ENCODE measurements at places on chromosomes 5 and 9.

- no peak for ATAC-seq
Observed at GRCh38 chr5:96022971-96023370, 61.3 kb upstream of the ELL2 start.

- no peak for ATAC-seq
Observed at GRCh38 chr5:179373101-179373934, 28.1 kb upstream of the ADAMTS2 start.

DNA sequence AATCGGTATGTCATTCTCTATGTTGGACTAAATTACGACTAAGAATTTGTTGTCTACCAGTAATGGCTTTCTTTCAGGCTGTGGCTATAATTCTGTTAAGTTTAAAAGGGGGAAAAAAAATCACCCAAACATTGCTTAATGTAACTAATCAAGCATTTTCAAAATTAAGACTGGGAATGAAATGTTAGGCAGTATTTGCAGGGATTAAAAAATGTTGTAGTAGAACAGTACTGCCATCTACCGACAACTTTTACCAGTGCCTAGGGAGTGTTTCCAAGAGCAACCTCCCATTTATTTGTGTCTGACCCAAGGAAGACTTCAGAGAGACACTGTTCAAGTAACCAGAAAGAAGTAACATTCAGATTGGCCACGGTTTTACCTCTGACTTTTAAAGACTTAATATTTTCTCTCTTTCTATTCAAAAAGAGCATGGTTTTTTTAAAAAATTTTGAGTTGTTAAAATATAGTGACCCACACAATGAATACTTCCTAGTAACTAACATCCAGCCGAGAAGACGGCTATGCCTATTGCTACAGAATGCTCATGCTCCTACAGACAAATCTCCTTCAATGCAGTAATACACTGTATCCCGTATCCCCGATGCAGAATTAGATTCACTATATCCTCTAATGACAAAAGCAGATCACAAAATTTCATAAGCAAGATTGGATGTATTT lies 92.4 kb downstream of the ARL15 start:
- peak; percentile 54 for ATAC-seq

- no peak for ATAC-seq
Observed at GRCh38 chr9:4494806-4495205, 4.5 kb downstream of the SLC1A1 start.

GRCh38 chr9:35756275-35757225 lies 2.5 kb upstream of the MSMP start:
- ATAC-seq = peak; percentile 82

DNA sequence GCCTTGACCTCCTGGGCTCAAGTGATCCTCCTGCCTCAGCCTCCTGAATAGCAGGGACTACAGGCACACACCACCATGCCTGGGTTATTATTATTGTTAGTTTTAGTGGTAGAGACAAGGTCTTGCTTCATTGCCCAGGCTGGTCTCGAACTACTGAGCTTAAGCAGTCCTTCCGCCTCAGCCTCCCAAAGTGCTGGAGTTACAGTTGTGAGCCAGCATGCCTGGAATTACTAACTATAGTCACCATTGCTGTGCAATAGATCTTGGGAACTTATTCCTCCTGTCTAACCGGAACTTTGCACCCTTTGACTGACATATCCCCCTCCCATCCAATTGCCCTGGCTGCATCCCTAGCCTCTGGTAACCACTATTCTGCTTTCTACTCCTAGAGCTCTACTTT lies 3.4 kb downstream of the FAM151B start:
- no peak for ATAC-seq

DNA sequence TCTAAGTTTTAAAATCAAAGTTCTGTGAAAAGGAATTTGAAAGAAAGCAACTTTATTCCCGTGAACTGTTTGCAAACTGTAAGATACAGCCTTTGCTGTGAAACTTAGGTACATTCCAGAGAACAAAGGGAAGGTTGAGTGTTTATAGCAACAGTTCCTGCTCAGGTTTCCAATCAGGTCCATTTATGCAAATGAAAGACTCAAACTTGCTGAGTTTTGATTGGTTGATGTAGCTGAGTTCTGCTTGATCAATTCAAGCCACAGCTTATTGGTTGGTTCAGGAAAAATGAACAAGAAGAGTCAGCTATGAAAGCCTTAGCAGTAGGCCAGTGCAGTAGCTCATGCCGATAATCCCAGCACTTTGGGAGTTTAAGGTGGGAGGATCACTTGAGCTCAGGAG lies 37.9 kb downstream of the SLC27A6 start:
- peak; percentile 20 for ATAC-seq

DNA sequence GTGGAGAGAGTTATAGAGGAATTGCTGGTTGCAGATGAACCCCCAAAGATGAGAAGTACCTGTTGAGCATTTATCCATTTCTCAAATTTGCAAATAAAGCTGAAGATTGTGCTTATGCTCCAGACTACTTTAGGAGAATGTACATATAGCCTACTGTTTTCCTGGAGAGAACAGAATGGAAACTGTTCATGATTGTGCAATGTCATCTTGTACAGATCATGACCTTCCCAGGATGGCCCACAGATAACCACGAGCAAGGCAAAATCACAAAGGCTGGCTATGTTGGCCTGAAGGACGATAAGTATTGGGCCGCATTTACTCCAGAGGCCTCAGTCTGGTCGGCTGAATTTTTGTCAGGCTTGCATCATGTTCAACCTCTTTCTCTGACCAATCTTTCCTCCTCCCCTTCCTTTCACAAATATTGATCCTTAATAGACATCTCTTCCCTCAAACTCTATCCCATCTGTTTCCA lies 28.5 kb upstream of the RICTOR start:
- no peak for ATAC-seq

DNA sequence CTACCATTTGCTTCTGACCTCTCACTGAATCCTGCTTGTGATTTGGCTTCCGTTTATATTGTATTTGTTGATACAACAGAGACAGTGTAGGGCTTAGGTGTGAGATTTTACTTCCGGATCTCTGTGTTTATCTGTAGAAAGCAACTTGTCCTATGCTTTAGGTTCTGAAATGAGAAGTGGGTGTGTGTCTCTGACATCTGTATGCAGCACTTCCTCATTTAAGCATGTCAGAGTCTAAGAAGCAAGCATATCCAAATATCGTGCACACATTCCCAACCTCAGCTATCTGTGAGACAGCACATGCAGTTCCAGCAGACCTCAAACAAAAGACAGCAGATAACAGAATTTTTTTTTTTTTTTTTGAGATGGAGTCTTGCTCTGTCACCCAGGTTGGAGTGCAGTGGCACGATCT lies 16.3 kb downstream of the KLF9 start:
- no peak for ATAC-seq

- no peak for ATAC-seq
Observed at GRCh38 chr9:12794101-12794799, 19.4 kb downstream of the LURAP1L start.

DNA sequence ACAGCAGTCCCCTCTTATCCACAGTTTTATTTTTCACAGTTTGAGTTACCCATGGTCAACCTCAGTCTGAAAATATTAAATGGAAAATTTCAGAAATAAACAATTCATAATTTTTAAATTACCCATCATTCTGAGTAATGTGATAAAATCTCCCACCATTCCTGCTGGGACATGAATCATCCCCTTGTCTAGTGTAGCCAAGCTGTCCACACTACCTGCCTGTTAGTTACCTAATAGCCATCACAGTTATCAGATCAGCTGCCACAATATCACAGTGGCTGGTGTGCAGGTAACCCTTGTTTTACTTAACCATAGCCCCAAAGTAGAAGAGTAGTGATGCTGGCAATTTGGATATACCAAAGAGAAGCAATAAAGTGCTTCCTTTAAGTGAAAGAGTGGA lies 10.7 kb downstream of the PLGRKT start:
- no peak for ATAC-seq

DNA sequence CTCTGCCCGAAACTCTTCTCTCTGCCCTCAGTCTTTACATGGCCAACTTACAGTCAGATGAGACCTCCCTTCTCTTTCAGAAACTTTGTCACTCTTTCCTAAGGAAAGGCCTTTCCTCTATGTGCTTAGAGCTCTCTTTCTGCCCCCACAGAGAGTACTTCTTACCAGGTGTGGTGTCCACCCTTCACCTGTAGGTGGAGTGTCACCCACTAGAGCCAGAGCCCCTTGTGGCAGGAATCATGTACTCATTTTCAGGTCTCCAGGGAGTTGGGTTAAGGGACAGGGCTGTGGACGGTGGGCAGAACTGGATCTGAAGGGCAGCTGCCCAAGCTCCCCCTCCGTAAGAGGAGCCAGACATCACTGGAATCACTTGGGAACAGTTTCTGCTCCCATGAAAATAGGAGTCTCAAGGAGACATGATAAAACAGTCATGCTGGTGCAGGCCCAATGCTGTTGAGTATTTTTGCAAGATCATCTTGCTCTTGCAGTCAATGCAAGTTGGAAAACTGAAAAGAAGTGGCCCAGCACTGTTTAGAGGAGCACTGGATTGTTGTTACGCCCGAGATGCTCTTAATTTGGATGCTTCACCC lies 436.7 kb downstream of the ZSWIM6 start:
- ATAC-seq = peak; percentile 41

DNA sequence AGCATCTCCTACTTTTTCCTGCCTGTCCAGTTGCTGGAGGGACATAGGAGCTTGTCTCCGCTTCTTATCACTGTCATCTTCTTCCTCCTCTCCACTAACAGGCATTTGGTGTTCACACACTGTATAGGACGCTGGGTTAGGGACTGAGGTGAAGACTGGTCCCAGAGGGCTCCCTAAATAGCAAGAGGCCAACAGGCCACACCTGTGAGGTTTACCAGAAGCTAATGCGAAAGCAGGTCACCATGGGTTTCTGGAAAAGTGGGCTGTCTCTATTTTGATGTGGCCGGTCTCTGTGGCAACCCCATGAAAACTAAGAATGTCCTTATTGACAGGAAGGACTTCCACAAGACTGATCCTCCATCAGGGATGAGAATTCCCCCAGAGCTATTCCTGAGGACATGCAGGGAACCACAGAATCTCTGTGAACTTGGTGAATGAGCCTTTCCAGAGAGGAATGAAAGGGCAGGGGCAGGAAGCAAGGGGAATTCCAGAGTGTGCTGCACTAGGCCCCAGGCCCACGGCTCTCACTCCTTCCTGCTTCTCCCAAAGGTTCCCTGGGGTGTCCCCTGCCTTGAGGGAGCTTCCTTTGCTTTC lies 61.7 kb downstream of the DAP start:
- peak; percentile 11 for ATAC-seq

GRCh38 chr9:116900543-116900942 lies 213.4 kb downstream of the TRIM32 start:
- no peak for ATAC-seq

- ATAC-seq = no peak
Observed at GRCh38 chr9:136787690-136788400, 3.3 kb upstream of the TMEM141 start.

- ATAC-seq = no peak
Observed at GRCh38 chr9:134049236-134049635, 18.6 kb downstream of the BRD3 start.

- ATAC-seq = peak; percentile 84
Observed at GRCh38 chr5:145946112-145946861, 9.9 kb downstream of the SH3RF2 start.

GRCh38 chr5:151002250-151002649 lies 18.1 kb upstream of the GPX3 start:
- no peak for ATAC-seq

- ATAC-seq = no peak
Observed at GRCh38 chr9:2356041-2356790, 265.4 kb upstream of the VLDLR start.

DNA sequence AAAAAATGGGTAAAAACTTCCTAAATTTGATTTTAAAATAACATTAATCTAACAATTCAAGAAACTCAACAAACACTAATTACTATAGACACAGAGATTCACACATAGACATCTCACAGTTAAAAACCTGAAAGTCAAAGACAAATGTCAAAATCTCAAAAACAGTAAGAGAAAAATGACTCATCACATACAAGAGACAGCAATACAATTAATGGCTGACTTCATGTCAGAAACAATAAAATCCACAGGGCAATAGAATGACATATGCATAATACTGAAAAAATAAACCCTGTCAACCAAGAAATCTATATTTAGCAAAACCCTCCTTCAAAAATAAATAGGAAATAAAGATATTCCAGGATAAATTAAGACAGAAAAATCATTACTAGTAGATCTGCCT lies 200.4 kb downstream of the CEMIP2 start:
- ATAC-seq = no peak

GRCh38 chr5:112154940-112155686 lies 264.0 kb downstream of the EPB41L4A start:
- no peak for ATAC-seq

- ATAC-seq = no peak
Observed at GRCh38 chr5:178287791-178288105, 55.1 kb upstream of the PHYKPL start.

DNA sequence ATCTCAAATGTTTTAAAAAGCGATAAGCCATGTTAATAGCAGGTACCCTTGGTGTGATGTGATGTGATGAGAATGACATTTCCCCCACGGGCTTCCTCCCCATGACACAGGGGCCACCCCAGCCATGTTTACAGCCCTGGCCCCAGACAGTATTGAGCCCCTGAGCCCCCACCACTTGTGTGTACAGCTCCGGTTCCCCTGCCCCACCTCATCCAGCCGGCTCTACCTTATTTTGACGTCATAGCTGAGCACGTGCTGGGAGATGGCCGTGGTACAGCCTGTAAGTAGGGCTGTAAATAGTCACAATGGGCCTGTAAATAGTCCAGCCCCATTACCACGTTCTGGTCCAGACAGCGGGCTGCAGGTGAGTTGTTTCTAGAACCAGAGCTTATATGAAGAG lies 24.9 kb upstream of the HNRNPH1 start:
- no peak for ATAC-seq

GRCh38 chr5:6510132-6510531 lies 61.5 kb downstream of the UBE2QL1 start:
- ATAC-seq = no peak

- no peak for ATAC-seq
Observed at GRCh38 chr5:136482206-136482605, 116.9 kb upstream of the TRPC7 start.

DNA sequence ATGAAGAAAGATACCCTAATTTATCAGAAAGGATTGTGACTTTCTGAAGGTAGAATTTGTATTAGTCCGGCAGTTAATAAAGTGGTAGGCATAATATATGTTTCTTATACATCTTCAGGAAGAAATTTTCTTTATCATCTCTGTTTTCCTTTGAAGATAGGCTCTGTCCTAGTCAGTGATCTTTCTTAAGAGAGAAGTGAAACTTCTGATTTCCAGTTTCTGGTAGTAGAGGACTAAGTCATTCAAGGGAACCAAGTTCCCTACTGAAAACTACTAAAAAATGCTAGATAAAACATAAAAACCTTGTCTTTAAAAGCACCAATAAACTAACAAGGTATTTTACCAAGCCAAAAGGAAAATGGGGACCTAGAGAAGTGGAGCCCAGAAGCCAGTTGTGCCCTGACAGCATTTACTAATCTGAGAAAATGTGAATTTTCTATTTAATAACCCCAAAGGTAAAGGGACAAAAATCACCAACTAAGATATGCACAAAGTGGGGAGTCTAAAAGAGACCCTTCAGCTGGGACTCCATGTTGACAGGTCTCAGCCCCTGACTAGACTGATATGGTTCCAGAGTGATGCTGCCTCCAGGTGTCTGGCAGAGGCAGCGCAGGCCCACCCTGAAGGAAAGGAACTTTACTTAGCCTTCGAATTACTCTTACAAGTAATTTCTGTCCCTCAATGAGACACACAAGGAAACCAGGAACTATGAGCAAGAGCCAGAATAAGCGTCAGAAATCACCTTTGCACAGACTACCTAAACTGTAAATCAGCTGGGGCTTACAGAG lies 72.7 kb downstream of the FAM78A start:
- ATAC-seq = no peak
